Vagina (tissue), 2 donors: ENCODE measurements at places on chromosomes 11 and 22. TPM values are rescaled to one million over a fixed set of nuclear protein-coding genes. Genes with fewer than 3 reads are reported as not detected.

TMPRSS13 gene
- 9.6 TPM for total RNA-seq

FREY1 gene
- not detected for total RNA-seq

NOX4 gene
- total RNA-seq, result 9.8 TPM

SLC22A25 gene
- total RNA-seq, result 0.98 TPM

IRAG1 gene
- 18.2 TPM for total RNA-seq

CALCB gene
- total RNA-seq, result 2.0 TPM

KCNK4 gene
- total RNA-seq, result 0.98 TPM

RAG1 gene
- total RNA-seq, result 0.25 TPM

CRY2 gene
- total RNA-seq, result 54.3 TPM

DNAJB7 gene
- not detected for total RNA-seq

MS4A3 gene
- total RNA-seq, result not detected

- no peak for DNase-seq
Observed at GRCh38 chr11:10309163-10310093, 4.6 kb downstream of the ADM start.

DNA sequence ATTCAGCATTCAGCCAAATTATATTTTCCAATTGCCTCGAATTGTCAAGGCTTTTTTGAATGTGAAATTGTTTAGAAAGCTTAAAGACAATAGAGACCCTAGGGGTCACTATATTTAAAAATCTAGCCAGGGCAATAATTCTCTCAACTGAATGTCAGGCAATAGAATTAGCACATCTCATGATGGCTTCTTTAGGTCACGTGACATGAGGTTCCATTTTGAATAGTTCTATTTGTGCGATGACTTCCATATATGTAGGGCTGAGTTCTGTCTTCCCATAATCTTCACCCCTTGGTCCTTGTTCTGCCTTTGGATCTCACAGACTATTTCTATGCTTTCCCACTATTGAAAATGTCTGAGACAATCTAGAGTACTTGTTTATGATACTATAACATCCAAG is 527.7 kb upstream of the KIRREL3 start:
- DNase-seq, result no peak

- DNase-seq, result no peak
Observed at GRCh38 chr11:132103021-132103420, 732.6 kb downstream of the NTM start.

- DNase-seq, result peak; percentile 56
Observed at GRCh38 chr22:48205790-48206189, 1443.3 kb downstream of the TBC1D22A start.

DNA sequence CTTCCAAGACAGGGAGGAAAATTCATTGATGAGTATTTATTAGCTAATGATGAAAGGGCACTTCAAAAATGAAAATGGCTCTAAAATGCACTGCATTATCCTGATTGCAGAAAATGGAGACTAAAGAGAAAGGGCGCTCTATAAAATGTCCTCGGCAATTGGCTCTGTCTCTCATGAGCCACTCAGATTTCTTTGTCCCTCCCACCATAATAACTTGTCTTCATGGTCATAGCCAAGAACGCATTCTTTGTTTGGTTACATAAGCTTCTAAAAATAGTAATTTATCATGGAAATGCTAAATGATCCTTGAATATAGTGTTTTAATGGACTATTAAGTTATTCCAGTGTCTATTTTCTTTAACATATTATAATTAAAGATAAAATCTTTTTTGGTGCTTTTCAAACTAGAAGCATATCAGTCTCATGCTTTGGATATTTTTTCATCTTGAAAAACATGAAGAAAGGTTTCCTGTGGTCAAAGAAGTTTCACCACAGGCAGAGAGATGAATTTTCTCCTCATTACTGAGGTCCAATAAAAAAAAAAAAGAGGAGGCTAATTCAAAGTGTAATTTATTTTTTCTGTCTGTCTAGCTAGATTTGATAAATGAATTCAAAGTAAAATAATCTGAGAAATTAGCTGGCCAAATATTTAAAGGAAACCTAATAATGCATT is 238.1 kb upstream of the BLID start:
- no peak for DNase-seq

DNA sequence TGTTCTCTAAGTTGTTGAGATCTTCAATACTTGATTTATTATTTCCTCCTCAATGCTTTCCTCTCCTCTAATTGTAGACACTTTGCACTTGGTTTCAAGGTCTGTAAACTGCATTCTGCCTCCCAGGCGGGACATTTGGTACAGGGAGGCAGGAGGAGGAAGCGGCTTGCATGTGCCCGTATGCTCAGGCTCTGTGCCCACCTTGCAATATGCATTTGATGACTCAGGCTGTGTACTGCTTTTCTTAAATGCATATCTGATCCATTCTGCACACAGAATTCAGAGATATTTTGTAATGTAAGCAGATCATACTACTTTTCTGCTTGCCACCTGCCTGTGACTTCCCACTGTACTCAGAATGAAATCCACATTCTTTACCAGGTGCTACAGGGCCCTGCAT is 55.0 kb downstream of the FZD4 start:
- DNase-seq, result no peak

GRCh38 chr11:4466871-4467442 is 15.5 kb upstream of the OR52K1 start:
- DNase-seq, result no peak

GRCh38 chr11:34787348-34787747 is 128.8 kb downstream of the APIP start:
- no peak for DNase-seq

DNA sequence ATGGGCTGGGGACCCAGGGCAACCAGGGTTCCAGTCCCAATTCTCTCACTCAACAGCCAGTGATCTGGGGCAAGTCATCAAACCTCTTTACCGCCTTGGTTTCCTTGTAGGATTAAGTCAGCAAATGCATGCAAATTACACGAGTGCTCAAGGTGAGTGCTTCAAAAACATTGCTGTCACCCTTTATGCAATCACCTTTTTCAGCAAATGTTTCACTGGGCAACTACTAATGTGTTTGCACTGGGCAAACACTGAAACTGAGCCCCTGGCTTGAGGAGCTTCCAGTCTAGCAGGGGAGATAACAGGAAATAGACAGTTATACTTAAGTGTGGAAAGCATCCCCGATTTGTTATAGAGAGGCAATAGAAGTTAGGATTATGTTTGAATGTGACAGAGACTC is 37.7 kb upstream of the DMC1 start:
- no peak for DNase-seq

DNA sequence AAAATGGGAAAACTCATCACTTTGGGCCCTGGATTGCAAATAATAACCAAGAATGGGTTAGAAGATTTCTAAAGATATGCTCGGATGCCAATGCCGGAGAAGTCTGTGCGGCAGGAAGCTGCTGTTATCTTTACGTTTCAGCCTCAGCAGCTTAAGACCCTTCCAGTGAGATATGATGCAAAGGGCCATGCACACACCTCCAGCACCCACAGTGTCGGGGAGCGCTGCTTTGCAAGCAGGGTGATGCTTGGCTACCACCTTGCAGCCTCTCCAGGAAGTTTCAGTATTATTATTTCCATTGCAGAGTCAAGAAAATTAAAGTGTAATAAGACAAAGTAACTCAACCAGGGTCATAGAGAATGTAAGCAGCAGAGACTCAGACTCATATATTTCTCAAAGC is 37.3 kb downstream of the LARGE1 start:
- DNase-seq, result no peak

GRCh38 chr11:19378814-19379213 is 138.1 kb upstream of the E2F8 start:
- no peak for DNase-seq

GRCh38 chr22:37664249-37665101 is 6.0 kb downstream of the PDXP start:
- DNase-seq, result no peak

GRCh38 chr11:36034551-36035331 is 90.9 kb downstream of the LDLRAD3 start:
- no peak for DNase-seq

- no peak for DNase-seq
Observed at GRCh38 chr22:42643634-42644421, 3.4 kb upstream of the ATP5MGL start.

GRCh38 chr11:25319127-25319526 is 822.3 kb downstream of the LUZP2 start:
- no peak for DNase-seq

DNA sequence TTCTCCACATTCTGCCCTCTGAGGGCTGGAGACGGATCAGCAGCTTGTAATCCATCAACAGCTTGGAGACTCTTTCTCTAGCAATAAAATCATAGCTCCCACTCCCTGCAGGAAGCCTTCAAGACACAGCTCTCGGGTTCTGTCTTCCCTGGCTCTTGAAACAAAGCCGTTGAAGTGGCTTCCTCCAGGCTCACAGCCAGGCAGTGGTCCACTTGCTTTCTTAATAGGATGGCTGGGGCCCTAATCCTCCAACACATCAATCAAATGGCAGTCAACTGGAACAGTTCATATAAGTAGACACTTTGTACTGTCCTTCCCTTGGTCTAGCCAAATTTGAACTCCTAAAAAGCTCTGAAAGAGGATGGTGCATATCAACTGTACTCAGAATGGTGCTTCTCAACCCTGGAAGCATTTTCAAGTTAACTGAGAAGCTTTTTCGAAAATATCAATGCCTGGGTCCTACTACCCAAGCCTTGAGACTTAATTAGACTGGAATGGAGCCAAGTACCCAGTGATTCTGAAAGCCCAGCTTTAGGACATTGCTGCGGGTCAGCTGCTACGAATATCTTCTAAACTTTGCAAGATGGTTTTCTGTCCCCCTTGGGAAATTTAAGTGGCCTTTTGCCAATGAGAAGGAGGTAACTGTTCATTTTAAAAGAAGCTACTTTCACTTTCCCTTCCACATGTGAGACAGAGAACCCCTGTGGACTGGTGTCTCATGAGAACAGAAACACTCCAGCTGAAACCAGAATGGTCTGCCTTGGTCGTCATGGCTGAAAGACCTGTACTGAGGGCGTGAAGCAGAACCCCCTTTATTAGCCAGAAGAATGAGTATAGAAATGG is 74.7 kb downstream of the SC5D start:
- no peak for DNase-seq
